ENCODE measurements at places on chromosomes 2 and 18.
A peak's percentile ranks its signal among the peaks of the same experiment; 100 is the strongest.

DNA sequence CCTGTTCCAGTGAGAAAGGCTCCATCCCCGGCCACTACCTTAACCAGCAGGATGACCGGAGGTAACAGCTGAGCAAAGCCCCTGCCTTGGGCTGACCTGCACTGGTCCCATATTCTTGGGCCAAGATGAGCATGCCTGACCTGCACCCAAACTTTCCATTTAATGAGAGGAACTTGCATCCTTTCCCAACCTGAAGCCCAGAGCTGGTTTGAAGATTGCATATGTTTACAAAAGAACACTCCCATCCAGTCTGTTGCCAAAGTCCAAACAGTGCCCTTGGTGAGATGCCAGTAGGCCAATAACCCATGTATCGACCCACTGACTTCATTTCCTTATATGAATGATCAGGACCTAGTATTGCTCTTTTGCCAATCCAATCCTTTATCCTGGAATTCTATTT, 5.5 kb upstream of the NPAS2 start:
- DNase-seq: no peak

GRCh38 chr2:121377646-121378045, 92.6 kb upstream of the TFCP2L1 start:
- DNase-seq: no peak

DNA sequence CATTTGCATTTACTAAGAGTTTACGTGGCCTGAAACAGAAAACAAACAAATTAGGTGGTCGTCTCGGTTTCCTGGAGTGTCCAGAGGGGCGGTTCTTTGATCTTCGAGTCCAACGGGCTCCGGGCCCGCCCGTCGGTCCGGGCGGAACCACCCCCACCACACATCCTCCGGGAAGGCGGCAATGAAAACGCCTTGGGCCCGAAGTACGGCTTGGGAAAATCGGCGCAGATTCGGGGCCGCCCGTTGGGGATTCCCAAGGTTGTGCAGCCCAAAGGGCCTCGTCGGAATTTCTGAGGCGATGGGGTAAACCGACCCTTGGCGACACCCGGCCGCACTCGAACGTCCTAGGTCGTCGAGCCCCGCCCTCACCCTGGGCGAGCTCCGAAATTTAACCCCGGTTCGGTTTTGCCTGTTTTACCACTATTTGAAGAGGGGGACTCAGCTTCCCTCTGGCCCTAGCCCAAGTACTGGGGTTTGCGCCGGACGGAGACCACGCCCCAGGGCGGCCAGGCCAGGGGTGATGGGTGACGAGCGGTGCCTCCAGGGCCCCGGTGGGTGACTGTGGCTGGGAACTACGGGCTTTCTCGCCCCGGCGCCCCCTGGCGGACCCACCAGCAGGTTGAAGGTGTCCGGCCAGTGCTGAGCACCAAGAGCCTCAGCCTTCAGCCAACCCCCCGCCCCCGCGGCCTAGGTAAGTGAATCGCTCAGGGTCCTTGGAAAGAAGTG, 1.9 kb upstream of the CFAP53 start:
- DNase-seq: no peak

GRCh38 chr2:142241016-142241415, 110.2 kb upstream of the LRP1B start:
- DNase-seq: no peak

- DNase-seq: no peak
These were observed 704.9 kb downstream of the DCDC2C start for GRCh38 chr2:4408321-4408720.

- DNase-seq: no peak
These were observed 693.3 kb downstream of the MBD2 start for GRCh38 chr18:53531187-53531586.

DNA sequence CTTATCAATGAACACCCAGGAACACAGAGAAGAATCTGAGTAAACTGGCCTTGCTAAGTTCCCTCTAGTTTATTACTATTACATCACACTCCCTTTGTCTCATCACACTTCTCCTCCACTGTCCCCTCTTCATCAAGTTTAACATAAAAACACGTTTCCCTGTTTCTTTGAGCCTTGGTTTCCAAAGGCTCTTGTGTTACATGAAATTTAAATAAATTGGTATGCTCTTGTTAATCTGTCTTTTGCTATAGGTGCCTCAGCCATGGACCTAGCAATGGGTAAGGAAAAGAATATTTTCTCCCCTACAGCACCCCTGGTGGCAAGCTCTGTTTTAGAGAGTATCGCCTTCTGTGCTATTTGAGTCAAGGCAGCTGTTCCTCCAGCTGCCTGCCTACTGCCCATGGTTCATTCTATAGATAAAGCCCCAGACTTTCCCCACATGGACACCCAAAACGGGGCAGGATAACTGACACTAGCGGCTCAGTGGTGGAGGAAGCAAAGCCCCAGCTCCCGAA, 31.8 kb downstream of the TGIF1 start:
- peak; percentile 20 for DNase-seq

GRCh38 chr2:101420623-101421022, 33.3 kb upstream of the CREG2 start:
- no peak for DNase-seq

GRCh38 chr2:86231680-86232372, 32.6 kb downstream of the MRPL35 start:
- no peak for DNase-seq

GRCh38 chr2:239533569-239534316, 132.9 kb upstream of the HDAC4 start:
- DNase-seq: no peak

DNA sequence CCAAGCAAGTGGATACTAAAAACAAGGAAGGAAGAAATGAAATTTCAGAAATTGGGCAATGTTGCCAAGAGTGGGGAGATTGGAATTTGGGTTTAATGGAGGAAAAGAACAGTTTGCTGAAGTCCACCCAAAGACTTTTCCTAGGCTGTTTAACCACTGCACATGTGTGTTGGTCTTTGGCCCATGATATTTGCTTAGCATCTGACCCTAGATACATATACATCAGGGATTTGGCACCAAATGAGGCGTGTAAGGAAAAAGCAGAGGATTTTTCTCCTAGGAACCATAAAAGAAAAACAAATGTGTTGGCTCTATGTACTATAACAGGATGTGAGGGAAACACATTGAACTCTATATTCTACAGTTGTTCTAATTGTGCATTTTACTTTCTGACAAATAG, 80.7 kb upstream of the CD28 start:
- DNase-seq: no peak

DNA sequence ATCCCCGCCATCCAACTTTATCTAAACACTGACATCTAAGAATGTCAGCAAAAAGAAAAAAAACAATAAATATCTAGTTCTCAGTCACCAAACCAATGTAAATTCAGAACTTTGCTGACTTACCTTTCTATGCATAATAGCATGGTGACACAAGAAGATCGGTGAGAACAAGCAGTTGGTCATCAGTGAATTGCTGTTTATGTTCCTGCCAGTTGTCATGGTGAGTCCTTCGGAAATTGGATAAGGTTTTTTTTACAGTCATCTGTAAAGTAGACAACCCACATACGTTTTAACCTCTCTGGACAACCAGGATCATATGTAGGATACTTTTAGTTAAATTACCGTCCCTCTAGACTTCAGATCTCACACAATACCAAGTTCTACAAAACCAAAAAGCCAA, 6.2 kb upstream of the GPR75 start:
- DNase-seq: no peak

DNA sequence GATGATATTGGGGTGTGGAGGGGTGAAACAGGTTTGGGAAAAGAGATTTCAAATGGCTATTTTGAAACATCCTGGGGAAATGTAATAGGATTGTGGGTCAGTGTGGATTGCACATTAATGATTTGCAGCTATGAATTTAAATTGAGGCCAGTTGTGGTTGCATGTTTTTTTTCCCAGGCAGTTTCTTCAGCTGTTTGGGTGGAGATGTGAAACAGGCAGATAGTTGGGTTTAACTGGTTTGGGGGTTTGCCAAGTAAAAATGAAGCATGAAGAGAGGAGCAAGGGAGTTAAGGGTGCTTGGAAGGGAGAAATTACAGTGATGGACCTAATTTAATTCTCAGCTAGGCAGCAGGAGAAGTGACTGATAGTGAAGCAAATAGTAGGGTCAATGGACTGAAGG, 16.8 kb downstream of the GPD2 start:
- no peak for DNase-seq

DNA sequence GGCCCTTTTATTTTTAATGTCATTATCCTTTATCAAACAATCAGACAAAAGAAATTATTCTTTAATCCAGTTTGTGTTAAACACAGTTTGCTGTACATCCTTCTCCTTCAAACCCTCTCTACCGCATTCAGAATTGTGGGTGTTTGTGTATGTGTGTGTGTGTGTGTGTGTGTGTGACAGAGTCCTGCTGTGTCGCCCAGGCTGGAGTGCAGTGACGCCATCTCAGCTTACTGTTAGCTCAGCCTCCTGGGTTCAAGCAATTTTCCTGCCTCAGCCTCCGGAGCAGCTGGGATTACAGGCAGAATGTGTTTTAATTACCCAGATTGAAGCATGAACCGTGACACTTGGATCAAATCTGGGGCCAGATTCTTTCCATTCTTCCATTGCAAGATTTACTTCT, 723.7 kb downstream of the DCDC2C start:
- no peak for DNase-seq

DNA sequence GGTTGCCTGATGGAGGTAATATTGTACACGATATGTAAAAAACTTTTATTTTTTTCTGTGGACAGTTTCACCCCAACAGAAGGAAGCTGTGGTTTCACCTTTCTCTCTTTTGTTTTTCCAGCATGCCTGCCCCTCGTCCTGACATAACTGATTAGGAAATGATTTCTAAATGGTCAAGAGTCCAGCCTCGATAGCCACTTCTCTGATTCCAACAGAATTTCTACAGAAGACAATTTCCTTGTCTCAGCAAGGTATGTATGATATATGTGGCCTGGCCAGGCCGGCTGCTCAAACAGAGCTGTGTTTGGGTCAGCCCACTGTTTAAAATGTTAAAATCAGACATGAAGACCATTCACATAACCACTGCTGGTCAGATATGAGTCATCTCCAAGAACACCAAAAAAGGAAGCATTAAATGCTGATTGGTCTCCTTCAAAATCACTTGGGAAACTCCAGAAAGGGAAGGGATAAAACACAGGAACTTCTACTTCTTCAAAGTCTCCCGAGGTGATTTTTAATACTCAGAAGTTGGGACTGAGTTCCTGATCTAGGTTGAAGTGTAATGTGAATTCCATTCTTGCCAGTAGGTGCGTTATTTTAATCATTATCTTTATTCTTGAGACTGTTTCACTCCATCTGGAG, 22.3 kb downstream of the ATP8B1 start:
- no peak for DNase-seq

DNA sequence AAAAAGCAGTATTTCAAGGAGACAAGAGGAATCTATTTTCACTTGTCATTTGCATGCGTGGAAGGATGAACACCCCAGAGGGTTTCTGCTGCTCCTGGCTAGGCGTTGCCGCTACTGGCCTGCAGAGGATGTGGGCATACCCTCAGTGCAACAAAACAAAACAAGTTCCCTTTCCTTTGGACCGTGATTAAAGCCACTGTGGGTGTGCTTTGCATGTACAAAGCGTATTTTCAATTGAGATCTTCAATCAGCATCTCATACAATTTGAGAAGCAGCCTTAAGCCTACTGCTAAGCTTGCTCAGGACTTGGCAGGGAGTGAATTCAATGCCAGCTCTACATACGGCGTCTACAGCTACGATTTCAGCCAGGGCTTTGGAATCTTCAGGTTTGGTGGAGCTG, 298.4 kb downstream of the LPIN1 start:
- no peak for DNase-seq

DNA sequence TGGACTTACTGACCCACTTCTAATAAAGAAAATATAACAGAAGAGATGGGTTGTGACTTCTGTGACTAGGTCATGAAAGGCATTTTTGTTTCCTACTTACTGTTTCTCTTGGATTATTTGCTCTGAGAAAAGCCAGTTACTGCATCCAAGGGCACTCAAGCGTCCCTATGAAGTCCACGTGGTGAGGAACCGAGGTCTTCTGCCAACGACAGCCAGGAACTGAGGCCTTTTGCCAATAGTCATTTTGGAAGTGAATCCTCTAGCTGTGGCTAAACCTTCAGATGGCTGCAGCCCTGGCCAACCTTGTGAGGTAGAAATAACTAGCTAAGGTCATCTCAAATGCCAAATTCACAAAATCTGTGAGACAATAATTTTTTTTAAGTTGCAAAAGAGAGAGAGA, 449.8 kb upstream of the RGPD4 start:
- no peak for DNase-seq

DNA sequence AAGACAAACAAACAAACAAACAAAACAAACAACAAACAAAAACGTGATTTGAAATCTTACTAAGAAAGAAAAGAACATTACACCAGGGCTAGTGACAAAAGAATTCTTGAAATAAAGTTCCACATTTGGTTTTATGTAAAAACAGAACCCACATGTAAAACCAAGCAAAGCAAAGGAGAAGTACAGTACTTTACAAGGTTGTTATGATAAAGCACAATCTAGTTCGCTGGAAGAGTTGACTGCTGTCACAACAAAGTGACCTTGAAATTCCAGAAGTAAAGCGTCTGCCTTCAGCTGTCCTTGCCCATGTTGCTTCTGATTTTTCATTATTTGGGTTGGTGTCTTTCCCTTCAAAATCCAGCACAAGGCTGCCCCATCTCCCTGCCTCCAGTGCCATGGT, 94.8 kb upstream of the CYRIA start:
- no peak for DNase-seq

GRCh38 chr2:206502729-206503128, 59.4 kb downstream of the ADAM23 start:
- no peak for DNase-seq

DNA sequence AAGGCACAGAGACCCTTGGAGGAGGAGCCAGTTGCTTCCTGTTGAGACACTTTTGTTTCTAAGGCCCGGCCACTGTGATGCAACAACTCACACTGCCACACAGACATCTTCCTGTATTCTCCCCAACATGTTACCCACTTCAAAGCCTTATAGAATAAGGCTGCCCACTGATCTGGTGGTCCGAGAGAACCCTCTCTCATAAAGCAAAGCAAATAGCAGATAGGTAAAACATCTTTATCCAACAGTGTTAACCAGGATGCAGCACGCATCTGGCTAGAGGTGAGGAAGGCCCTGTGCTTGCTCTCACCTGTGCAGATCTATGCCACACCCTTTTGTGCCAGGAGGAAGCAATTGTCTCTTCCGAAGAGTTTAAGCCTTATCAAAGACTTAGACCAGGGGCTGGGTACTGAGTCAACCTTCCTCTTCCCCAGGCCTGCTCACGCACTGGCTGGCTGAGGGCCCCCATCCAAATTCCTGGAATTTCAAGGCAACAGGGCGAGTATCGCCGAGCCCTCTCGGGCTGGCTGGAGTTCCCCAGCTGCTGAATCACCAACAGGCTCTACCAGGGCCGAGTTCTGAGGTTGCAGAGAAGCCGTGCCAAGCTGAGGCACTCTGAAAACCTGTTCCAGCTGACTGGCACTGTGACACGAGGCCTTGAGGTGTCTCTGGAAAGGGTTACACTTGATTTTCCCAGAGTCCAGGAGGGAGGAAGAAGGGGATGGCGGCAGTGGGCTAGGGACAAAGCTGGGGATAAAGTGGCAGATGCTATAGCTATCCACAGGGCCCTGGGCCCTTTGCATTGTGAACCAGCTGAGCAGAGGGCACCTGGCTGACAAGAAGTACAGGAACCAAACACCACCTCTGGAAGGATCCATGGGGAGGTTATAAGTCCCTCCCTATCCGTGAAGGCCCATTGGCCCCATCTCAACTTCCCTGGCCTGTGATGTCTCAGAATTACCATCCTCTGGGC, 29.3 kb downstream of the TGFA start:
- peak; percentile 78 for DNase-seq

GRCh38 chr18:24128700-24129099, 10.2 kb upstream of the CABYR start:
- DNase-seq: no peak

- DNase-seq: no peak
These were observed 11.8 kb downstream of the C2orf69 start for GRCh38 chr2:199922856-199923255.
